ENCODE measurements at places on chromosomes 7 and 10. TPM values are rescaled to one million over a fixed set of nuclear protein-coding genes. Genes with fewer than 3 reads are reported as not detected.

The IDI1 gene
- 42.2 TPM for polyA plus RNA-seq

The OR9A2 gene
- not detected for polyA plus RNA-seq

The VWA2 gene
- polyA plus RNA-seq = not detected

The TRIM50 gene
- polyA plus RNA-seq = not detected

The LIPM gene
- not detected for polyA plus RNA-seq

The MMP21 gene
- polyA plus RNA-seq = not detected

The AOAH gene
- polyA plus RNA-seq = not detected

The TRIM74 gene
- 0.07 TPM for polyA plus RNA-seq

The SP4 gene
- 3.2 TPM for polyA plus RNA-seq

DNA sequence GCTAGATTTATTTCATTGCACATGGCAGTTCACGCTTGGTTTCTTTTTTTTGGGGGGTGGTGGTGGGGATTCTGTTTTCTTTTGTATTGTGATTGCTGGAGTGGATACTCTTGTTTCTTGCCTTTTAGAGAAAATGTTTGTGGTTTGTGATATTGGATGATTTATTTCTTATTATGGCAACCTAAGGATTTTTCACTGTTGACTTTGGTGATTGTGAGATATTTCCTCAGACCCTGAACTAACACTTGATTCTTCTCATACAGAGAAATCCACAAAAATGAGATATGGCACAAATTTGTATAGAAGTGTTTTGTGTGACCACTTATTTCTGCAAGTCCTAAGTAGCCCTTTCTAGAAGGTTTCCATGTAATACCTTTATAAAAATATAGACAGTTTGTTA, 871.1 kb downstream of the LRMDA start:
- H3K36me3 ChIP-seq = no peaks in the 10 kb centered on the region
- no peak overlapping the region for H3K27ac ChIP-seq
- no peak for DNase-seq
- no peaks in the 10 kb centered on the region for H3K27me3 ChIP-seq

GRCh38 chr10:7045891-7046599, 364.8 kb downstream of the SFMBT2 start:
- H3K4me3 ChIP-seq = no peak overlapping the region
- no peaks in the 10 kb centered on the region for H3K4me1 ChIP-seq
- DNase-seq = no peak
- no peak overlapping the region for H3K27ac ChIP-seq

DNA sequence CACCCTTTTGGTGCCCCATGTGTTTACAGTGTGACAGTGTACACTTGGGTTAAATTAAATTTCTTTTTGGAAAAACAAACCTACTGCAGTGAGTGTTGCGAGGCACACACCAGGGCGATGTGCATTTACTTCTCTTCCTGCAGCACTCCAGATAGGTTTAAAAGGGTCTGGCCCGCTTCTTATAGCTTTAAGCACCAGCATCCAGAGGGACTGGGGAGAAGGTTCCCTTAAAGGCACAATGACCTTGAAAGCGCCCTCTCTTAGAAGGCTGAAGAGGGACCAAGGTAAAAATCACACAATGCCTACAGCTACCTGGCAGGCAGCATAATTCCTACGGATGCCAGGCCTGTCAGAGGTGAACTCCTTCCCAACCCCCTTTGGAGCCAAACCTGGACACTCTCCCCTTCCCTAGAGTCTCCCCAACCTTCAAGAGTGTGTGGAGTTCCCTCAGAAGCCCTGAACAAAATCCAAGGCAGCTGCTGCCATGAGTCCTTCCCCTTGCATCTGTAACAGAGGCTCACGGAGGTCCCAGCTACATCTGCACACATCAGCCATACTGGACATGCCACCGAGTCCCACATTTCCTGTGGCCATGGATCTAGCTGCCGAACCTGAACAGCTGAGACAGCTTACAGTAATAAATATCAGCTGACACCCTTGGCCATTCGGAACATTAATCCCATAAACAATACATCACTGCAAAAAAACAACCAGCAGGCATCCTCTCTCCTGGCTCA, 33.2 kb downstream of the TRIM8 start:
- no peak for DNase-seq
- H3K27ac ChIP-seq = no peak overlapping the region
- H3K27me3 ChIP-seq = no peaks in the 10 kb centered on the region
- H3K4me3 ChIP-seq = no peak overlapping the region

GRCh38 chr7:1382553-1383397, 76.5 kb downstream of the MICALL2 start:
- no peaks in the 10 kb centered on the region for H3K36me3 ChIP-seq
- no peaks in the 10 kb centered on the region for H3K27me3 ChIP-seq
- DNase-seq = no peak
- no peaks in the 10 kb centered on the region for H3K4me1 ChIP-seq

DNA sequence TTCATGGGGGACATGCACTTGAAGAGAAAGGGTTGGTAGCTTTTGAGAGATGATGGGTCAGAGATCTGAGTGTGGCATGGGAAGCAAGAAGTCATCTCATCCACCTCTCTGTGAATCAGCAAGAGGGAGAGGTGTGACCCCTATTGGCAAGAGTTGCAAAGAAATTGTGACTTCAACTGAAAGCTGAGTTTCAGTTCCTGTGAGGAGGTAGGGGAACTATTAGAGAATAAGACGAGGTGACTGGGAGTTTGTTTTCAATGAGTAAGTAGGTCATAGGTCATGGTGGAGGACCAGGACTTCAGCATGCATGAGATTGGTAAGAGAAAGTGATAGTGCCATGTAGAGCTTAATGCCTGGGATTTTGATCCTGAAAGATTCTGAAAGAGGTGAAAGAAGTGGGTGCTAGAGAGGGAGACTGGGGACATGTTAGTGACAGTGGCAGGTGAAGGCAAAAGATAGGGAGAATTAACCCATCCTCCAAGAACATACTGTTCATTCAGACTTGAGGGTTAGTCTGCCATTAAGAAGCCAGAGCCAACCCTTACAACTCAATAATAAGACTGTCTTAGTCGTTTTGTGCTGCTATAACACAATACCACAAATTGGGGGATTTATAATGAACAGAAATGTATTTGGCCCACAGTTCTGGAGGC, 75.5 kb upstream of the CAPZA2 start:
- DNase-seq = peak; percentile 76
- H3K4me1 ChIP-seq = peaks cover 7% of the 10 kb centered on the region
- H3K36me3 ChIP-seq = peaks cover 10% of the 10 kb centered on the region
- H3K27me3 ChIP-seq = no peaks in the 10 kb centered on the region

GRCh38 chr10:47277352-47278151, 22.4 kb upstream of the GDF10 start:
- H3K4me1 ChIP-seq = no peaks in the 10 kb centered on the region
- no peaks in the 10 kb centered on the region for H3K36me3 ChIP-seq
- H3K27ac ChIP-seq = no peak overlapping the region
- no peaks in the 10 kb centered on the region for H3K27me3 ChIP-seq
- DNase-seq = no peak

- no peak overlapping the region for H3K27ac ChIP-seq
- H3K27me3 ChIP-seq = no peaks in the 10 kb centered on the region
- H3K36me3 ChIP-seq = peaks cover 26% of the 10 kb centered on the region
- peak overlapping the region; percentile 0 for H3K4me3 ChIP-seq
- H3K4me1 ChIP-seq = peaks cover 44% of the 10 kb centered on the region
Observed at GRCh38 chr10:33329178-33329577, 5.3 kb downstream of the NRP1 start.

GRCh38 chr7:101717628-101718357, 88.7 kb upstream of the MYL10 start:
- H3K4me3 ChIP-seq = no peak overlapping the region
- DNase-seq = no peak
- no peaks in the 10 kb centered on the region for H3K27me3 ChIP-seq

DNA sequence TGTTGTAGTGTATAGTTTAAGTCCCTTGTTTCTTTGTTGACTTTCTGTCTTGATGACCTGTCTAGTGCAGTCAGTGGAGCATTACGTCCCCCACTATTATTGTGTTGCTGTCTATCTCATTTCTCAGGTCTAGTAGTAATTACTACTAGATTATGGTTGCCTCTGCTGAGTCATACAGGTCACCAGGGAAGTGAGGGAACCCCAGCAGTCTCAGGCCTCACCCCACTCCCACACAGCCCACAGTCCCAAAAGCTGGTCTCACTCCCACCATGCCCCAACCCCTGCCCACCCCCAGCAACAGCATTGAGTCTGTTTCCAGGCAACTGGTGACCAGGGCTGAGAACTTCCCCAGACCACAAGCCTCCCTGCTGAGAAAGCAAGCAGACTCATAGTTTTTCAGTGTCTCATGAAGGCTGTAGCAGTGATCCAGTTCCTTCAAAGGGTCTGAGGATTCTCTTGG, 88.0 kb downstream of the PLXDC2 start:
- H3K4me3 ChIP-seq = no peak overlapping the region
- no peak for DNase-seq
- no peaks in the 10 kb centered on the region for H3K4me1 ChIP-seq
- no peak overlapping the region for H3K27ac ChIP-seq
- no peaks in the 10 kb centered on the region for H3K27me3 ChIP-seq

DNA sequence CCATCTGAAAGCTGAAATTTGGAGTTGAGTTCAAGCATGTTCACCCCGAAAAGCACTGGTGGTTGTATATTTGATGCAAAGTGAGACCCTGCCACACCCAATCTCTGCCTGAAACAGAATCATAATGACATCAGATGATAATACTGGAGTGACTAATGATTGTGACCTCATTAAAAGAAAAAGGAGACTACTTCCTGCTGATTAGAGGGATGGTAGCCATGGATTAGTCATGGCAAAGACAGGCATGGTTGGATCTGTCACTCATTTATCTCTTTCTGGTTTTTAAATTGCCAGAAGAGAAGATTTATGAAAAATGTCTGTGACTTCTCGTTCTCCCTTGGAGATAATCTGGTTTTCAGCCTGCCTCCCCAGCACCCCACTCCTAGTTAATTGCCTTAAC, 101.2 kb downstream of the BAMBI start:
- no peak overlapping the region for H3K27ac ChIP-seq
- no peak for DNase-seq
- no peaks in the 10 kb centered on the region for H3K27me3 ChIP-seq
- H3K36me3 ChIP-seq = no peaks in the 10 kb centered on the region
- H3K4me1 ChIP-seq = no peaks in the 10 kb centered on the region
- H3K4me3 ChIP-seq = no peak overlapping the region

DNA sequence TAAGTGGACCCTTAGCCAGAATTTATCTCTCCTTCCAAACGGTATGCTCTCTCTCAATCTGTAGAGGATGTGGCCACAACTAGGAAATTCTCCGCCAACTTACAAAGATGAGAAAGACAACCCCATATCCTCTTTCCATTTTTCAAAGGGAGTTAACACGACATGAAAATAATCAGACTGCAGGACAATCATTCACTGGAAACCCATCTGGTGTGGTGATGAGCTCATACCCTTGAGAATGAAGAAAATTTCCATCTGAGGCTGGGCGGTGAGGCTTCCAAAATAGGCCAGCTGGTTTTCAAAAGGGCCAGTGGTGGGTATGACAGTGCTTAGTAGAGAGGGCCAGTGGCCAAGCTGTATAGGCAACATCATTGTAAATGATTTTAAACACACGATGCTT, 369.6 kb downstream of the FRMD4A start:
- DNase-seq = peak; percentile 47
- H3K27ac ChIP-seq = no peak overlapping the region
- peaks cover 20% of the 10 kb centered on the region for H3K4me1 ChIP-seq
- no peaks in the 10 kb centered on the region for H3K36me3 ChIP-seq
- H3K27me3 ChIP-seq = no peaks in the 10 kb centered on the region

DNA sequence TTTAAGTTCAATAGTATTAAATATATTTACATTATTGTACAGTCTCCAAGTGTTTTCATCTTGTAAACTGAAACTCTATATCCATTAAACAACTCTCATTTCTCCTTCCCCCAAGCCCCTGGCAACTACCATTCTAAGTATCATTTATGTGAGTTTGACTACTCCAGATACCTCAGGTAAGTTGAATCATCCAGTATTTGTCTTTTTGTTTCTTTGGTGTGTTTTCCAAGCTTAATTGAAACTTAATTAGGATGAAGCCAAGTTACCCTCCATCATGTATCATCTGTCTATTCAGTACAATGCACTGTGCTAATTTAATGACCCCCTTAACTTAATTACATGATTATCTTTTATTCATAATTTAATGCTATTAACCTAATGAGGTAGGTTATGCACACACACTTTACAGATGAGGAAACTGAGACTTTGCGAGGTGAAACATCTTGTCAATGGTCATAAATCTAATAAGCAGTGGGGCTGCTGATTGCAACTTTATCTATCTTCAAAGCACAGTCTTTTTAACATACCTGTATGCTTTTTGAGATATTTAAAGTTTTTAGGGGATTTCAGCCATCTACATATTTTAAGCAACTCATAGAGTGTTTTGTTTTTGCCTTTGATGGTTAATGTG, 663 bp downstream of the MACC1 start:
- DNase-seq = no peak
- H3K4me3 ChIP-seq = no peak overlapping the region
- H3K27ac ChIP-seq = no peak overlapping the region
